ENCODE measurements at places on chromosomes 2 and 18. TPM values are rescaled to one million over a fixed set of nuclear protein-coding genes. Genes with fewer than 3 reads are reported as not detected.

PCARE gene
- 0.79 TPM for total RNA-seq

CEP192 gene
- 24.0 TPM for total RNA-seq

CD207 gene
- not detected for total RNA-seq

RTP5 gene
- total RNA-seq, result not detected

APLF gene
- 8.2 TPM for total RNA-seq

ALKAL2 gene
- not detected for total RNA-seq

DCC gene
- not detected for total RNA-seq

DNAH6 gene
- 0.24 TPM for total RNA-seq

GALNT13 gene
- 0.55 TPM for total RNA-seq

MYOM1 gene
- 357 TPM for total RNA-seq

ADRA2B gene
- 0.47 TPM for total RNA-seq

USP34 gene
- total RNA-seq, result 66.0 TPM

INPP5D gene
- total RNA-seq, result 7.0 TPM

MYL1 gene
- not detected for total RNA-seq

PAIP2B gene
- total RNA-seq, result 21.3 TPM

CTAGE1 gene
- total RNA-seq, result not detected

UGT1A10 gene
- total RNA-seq, result not detected

LRRTM1 gene
- total RNA-seq, result 0.31 TPM

CHST9 gene
- total RNA-seq, result 0.90 TPM

ERFE gene
- total RNA-seq, result 0.33 TPM

G6PC2 gene
- total RNA-seq, result not detected

RAB17 gene
- 4.5 TPM for total RNA-seq

HOXD1 gene
- total RNA-seq, result not detected

SERPINB12 gene
- total RNA-seq, result not detected

REEP1 gene
- 29.4 TPM for total RNA-seq

IL1A gene
- not detected for total RNA-seq

DSG1 gene
- 4.2 TPM for total RNA-seq

FAM161A gene
- 0.41 TPM for total RNA-seq

CDH20 gene
- not detected for total RNA-seq

NT5C1B gene
- total RNA-seq, result not detected

GKN1 gene
- not detected for total RNA-seq

TLX2 gene
- total RNA-seq, result not detected

TSPYL6 gene
- not detected for total RNA-seq

TXNDC2 gene
- total RNA-seq, result not detected

AFF3 gene
- total RNA-seq, result 10.8 TPM

DSC3 gene
- 3.1 TPM for total RNA-seq

STPG4 gene
- not detected for total RNA-seq

COL6A3 gene
- 103 TPM for total RNA-seq

CRYGD gene
- total RNA-seq, result not detected

ZC3H6 gene
- 16.9 TPM for total RNA-seq

PPP1R7 gene
- total RNA-seq, result 57.5 TPM

MAPK4 gene
- total RNA-seq, result 17.9 TPM
